ENCODE measurements at places on chromosomes 12 and 14. TPM values are rescaled to one million over a fixed set of nuclear protein-coding genes. Genes with fewer than 3 reads are reported as not detected.

Gene RNU4-1
- under 0.01 TPM for total RNA-seq

Gene APEX1
- 95.5 TPM for total RNA-seq

Gene KRT6C
- 257 TPM for total RNA-seq

GRCh38 chr12:91418221-91419090 lies 235.8 kb upstream of the DCN start:
- peaks cover 15% of the 10 kb centered on the region for H3K4me1 ChIP-seq
- no peak overlapping the region for H3K4me3 ChIP-seq
- no peak overlapping the region for H3K27ac ChIP-seq
- H3K27me3 ChIP-seq, result no peaks in the 10 kb centered on the region

- H3K36me3 ChIP-seq, result no peaks in the 10 kb centered on the region
- H3K4me3 ChIP-seq, result no peak overlapping the region
- peak overlapping the region; percentile 29 for H3K27ac ChIP-seq
- H3K27me3 ChIP-seq, result no peaks in the 10 kb centered on the region
- peaks cover 16% of the 10 kb centered on the region for H3K4me1 ChIP-seq
- DNase-seq, result no peak
Measured at GRCh38 chr14:65303190-65303898, 109.2 kb upstream of the FUT8 start.

Gene FGF6
- total RNA-seq, result not detected

DNA sequence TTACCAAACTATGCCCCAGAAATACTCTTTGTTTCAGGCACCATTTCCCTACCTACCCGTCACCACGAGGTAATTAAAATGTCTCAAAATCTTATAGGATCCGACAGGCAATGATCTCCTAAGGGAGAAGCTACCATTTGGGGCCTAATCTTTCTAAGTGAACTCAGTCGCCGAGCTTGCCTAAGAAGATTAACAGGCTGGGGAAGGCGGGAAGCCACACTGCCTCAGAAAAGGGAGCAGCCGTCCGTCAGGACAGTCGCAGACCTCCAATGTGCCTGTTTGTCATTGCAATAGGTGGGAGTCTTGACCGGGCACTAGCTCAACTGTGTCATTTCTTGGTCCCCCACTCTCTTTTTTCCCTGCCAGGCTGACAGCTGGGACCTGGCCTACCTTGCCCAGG lies 4.6 kb downstream of the TTC7B start:
- no peak for DNase-seq
- H3K27ac ChIP-seq, result no peak overlapping the region
- no peaks in the 10 kb centered on the region for H3K27me3 ChIP-seq
- H3K36me3 ChIP-seq, result no peaks in the 10 kb centered on the region

DNA sequence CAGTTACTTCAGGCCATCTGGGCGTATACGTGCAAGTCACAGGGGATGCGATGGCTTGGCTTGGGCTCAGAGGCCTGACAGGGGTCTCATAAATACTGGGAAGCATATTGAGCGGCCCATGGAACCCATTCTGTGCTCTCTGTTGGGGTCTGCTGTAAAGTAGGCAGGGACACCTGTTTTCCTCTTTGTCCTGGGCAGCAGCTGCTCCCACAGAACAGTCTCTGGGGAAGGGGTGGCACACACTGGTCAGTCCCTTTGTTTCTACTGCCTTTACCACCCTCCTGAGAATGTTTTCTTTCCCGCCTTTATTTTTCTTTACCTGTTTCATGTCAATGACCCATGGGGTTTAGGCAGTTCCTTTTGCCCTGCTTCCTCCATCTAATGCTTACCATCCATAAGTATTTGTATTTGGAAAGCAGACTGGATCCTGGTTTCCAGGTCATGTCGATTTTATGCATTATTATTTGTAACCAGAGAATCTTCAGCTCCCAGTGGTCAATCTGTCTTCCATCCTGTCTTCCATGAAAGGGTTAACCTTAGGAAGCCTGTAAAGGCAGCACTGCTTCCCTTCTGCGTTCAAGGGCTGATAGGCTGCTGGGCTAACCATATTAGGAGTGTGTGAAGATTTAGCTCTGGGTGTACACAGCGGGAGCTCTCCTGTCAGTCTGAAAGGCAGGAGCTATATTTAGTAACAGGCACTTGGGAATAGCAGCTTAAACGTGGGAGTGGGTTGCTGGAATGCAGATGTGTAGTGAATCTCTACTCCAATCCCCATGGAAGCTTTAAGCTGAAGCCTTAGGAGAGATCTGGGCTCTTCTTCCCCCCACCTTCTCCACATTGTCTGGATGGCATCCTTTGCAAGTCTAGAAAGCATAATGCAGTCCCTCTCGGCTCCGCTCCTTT lies 124.0 kb downstream of the DYRK2 start:
- no peak overlapping the region for H3K27ac ChIP-seq
- no peaks in the 10 kb centered on the region for H3K27me3 ChIP-seq
- H3K4me3 ChIP-seq, result no peak overlapping the region
- no peaks in the 10 kb centered on the region for H3K4me1 ChIP-seq

- H3K4me1 ChIP-seq, result peaks cover 38% of the 10 kb centered on the region
- H3K27ac ChIP-seq, result peak overlapping the region; percentile 94
- no peaks in the 10 kb centered on the region for H3K27me3 ChIP-seq
- DNase-seq, result no peak
Measured at GRCh38 chr12:106140223-106140986, 1.7 kb upstream of the NUAK1 start.

GRCh38 chr14:25929881-25930615 lies 667.8 kb downstream of the NOVA1 start:
- H3K4me1 ChIP-seq, result no peaks in the 10 kb centered on the region
- no peaks in the 10 kb centered on the region for H3K36me3 ChIP-seq
- no peaks in the 10 kb centered on the region for H3K27me3 ChIP-seq
- no peak overlapping the region for H3K27ac ChIP-seq

Data from vagina (tissue), 2 donors.